ENCODE measurements at places on chromosomes 5 and 9. TPM values are rescaled to one million over a fixed set of nuclear protein-coding genes. Genes with fewer than 3 reads are reported as not detected.

The TMC1 gene
- not detected for total RNA-seq

The C1QTNF3 gene
- total RNA-seq = 3.6 TPM

The ACTBL2 gene
- not detected for total RNA-seq

The TAF11L11 gene
- total RNA-seq = not detected

The FBP2 gene
- 15.6 TPM for total RNA-seq

The BAAT gene
- 0.55 TPM for total RNA-seq

GRCh38 chr9:12884736-12885395 is 110.0 kb downstream of the LURAP1L start:
- no peak overlapping the region for H3K4me3 ChIP-seq
- no peaks in the 10 kb centered on the region for H3K36me3 ChIP-seq
- no peaks in the 10 kb centered on the region for H3K27me3 ChIP-seq

DNA sequence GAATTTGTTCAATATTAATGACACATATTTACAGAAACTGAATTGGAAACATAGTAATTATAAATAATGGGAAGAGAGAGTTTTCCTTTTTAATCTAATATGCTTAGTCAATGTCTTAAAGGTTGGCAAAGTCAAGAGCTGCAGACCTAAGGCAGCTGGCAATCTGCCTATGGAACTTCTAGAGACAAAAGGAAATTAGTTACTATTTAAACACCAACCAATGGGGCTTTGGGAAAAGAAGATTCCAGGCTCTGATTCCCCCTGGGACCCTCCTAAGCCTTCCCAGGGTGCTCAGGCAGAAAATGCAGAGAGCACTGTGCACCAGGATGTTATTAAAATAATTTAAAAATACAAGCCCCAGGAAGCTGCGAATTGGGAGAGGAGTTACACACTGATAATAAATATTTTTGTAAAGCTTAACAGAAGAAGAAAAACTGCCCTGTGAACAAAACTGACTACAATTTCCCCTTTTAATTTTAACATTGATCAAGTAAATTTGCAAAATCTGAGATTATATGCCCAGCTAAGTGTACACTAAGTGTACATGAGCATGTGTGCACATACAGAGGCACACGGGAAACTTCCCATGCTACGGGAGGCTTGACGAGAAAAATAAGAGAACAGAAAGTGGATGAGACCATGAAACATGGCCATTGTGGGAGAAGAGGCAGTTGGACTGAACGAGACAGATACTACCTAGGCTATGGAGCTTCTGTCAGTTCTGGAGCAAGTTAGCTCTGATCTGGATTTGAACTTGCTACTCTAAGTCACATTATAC is 77.4 kb upstream of the ADAMTS16 start:
- no peaks in the 10 kb centered on the region for H3K27me3 ChIP-seq
- peaks cover 5% of the 10 kb centered on the region for H3K4me1 ChIP-seq
- no peak for DNase-seq

DNA sequence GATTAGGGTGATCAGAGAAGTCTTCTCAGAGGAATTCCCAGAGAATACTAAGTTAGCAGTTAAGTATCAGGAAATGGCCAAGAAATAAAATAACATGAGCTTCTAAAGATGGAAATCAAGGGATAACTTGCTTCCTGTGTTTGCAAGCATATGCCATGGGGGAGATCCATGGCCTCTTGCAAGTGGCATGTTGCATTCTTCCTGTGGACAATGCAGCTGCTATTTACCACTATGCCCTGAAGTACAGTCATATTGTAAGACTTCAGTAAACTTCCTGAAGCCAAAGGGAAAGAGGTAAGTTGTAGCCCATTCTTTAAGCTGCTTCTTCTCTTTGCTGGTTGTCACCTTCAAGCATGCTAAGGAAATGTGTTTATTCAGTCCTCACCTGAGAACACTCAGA is 154.7 kb upstream of the RUSC2 start:
- H3K36me3 ChIP-seq = peaks cover 9% of the 10 kb centered on the region
- H3K27me3 ChIP-seq = no peaks in the 10 kb centered on the region
- no peak for DNase-seq
- no peak overlapping the region for H3K27ac ChIP-seq
- no peak overlapping the region for H3K4me3 ChIP-seq
- H3K4me1 ChIP-seq = no peaks in the 10 kb centered on the region

DNA sequence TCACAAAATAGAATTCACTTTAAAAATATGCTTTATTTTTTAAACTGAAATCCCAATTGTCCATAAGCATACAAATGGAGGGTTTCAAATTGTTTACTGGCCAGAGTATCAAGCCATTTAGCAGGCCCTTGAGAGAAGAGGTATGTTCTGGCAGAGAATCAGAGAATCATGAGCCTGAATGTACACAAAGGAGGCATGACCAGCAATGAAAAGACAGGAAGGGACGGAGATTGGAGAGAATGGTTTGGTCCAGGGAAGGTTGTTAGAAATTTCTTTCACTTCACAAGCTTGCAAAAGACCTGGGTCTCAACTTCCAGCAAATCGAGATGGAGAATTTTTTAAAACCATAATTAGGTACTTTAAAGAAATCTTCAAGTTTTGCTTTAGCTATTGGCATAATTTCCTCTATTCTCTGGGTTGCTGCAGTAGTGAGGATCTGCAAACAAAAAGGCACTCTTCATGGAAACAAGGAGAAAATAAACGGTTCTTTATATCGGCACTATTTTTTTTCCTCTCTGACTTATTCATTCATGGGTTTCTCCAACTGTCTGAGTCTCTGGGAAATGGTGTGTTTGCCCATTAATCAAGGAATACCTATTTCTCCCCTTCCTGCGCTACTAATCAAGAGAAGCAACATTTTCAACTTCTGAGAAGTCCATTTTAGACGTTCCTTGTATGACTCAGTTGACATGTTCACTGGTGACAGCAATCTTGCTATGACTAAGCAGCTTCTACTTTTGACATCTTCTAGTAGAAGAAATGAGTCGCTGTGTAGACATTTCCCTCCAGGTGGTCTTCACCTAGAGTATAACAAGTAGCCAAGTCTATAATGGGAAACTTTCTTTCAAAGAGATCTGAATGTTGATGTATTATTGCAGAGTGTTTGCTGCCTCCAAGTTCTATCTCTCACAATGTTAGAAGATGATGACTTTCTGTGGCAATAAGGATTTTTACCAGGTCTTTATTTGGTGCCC is 23.1 kb upstream of the ERCC6L2 start:
- no peak overlapping the region for H3K27ac ChIP-seq
- no peaks in the 10 kb centered on the region for H3K27me3 ChIP-seq
- no peak for DNase-seq
- H3K4me3 ChIP-seq = no peak overlapping the region
- no peaks in the 10 kb centered on the region for H3K36me3 ChIP-seq

GRCh38 chr5:160271836-160272235 is 40.5 kb downstream of the CCNJL start:
- no peak overlapping the region for H3K4me3 ChIP-seq
- H3K4me1 ChIP-seq = peaks cover 52% of the 10 kb centered on the region
- H3K36me3 ChIP-seq = no peaks in the 10 kb centered on the region
- no peak overlapping the region for H3K27ac ChIP-seq
- no peak for DNase-seq

- no peak for DNase-seq
- H3K36me3 ChIP-seq = no peaks in the 10 kb centered on the region
These were observed 10.4 kb downstream of the GMCL2 start for GRCh38 chr5:178176791-178177190.

DNA sequence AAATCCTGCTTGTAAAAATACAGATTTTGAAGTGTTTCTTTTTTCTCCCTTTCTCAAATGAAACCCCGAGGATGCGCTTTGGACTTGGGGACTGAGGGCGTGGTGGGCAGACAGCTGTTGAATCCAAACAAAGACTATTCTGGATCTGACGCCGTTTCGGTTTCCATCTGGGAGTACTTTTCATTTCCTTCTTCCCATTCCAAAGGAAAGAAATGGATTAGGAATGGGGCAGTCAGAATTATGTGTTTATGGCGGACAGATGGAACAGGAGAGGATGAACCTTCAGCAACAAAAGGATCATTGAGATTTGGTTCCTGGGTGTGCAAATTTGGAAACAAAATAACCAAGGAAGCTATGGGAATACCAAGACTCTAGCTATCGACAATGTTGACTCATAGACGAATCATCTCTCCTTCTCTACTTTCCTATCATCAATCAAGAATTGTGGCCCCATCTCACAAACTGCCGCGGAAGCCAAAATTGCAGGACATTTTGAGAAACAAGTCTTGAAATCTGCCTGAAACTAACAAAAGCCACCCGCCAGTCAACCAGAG is 300.6 kb downstream of the PARP8 start:
- no peaks in the 10 kb centered on the region for H3K27me3 ChIP-seq
- peaks cover 9% of the 10 kb centered on the region for H3K4me1 ChIP-seq
- H3K4me3 ChIP-seq = peak overlapping the region; percentile 52
- no peak for DNase-seq
- peak overlapping the region; percentile 69 for H3K27ac ChIP-seq
- no peaks in the 10 kb centered on the region for H3K36me3 ChIP-seq

DNA sequence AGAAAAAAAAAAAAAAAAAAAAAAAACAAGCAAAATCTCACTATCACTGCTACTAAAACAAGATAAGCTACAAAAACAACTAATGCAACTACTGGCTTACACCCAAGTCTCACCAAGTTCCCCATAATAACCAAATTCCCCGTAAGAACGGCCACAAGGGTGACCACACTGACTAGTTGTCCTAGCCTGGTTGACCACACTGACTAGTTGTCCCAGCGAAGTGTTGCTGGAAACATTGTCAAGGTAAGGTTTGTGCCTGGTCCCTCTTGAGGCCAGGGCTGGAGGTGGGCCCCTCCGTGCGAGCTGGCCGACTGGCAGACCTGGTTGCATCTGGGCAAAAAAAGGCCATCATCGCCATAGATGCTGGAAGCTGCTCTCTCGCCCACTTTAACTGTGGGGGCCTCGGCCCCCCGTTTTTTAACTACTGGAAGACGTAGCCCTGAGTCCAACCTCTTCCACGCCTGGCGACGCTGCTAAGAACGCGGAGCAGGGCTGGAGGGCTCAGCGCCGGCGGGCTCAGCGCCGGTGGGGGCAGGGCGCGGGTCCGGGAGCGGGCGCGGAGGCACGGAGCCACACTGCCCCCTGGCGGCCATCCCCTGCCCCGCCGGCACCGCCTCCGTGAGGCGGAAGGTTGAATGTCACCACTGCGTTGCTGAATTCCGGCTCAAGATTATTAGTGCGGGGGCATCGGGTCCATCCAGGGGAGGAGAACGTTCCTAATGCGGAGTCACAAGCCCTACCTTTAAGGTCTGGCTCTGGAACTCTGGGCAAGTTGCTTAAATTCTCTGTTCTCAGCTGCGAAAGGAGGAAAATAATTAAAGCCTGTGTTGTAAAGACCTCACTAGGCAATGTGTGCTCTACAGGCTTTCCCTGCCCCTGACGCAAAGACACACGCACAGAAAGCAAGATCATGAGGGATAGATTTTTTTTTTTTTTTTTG is 84.0 kb downstream of the HSD17B3 start:
- peaks cover 26% of the 10 kb centered on the region for H3K4me1 ChIP-seq
- H3K27ac ChIP-seq = peak overlapping the region; percentile 89
- H3K27me3 ChIP-seq = peaks cover 9% of the 10 kb centered on the region
- peak overlapping the region; percentile 36 for H3K4me3 ChIP-seq
- no peaks in the 10 kb centered on the region for H3K36me3 ChIP-seq

GRCh38 chr5:141783005-141783946 is 94.9 kb downstream of the PCDH1 start:
- no peaks in the 10 kb centered on the region for H3K36me3 ChIP-seq
- no peaks in the 10 kb centered on the region for H3K4me1 ChIP-seq
- H3K27ac ChIP-seq = no peak overlapping the region
- no peak overlapping the region for H3K4me3 ChIP-seq

DNA sequence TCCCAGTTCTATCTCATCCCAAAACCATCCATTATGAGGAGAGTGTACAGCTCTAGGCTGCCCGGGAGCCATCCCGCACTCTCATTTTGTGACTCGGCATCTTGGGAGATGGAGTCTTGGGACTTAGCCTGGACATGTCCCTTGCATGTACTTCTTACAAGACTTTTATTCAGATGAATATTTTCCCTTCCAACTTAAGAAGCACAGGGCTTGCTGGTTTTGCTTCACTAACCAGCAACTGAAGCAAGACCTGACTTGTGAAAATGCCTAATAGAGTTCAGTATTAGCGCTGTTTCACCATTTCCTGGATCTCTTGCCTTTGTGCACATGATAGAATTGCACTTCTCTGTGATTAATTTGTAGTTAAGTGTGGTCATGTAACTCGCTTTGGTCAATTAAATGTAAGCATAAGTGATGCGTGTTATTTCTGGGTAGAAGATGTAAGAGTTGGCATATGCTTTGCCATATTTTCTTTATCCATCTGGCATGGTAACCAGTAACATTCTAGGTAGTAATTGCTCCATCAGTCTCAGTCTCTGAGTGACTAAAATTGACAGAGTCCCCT is 55.8 kb downstream of the PDCD1LG2 start:
- H3K4me1 ChIP-seq = no peaks in the 10 kb centered on the region
- no peak overlapping the region for H3K4me3 ChIP-seq
- DNase-seq = no peak
- H3K27me3 ChIP-seq = no peaks in the 10 kb centered on the region

DNA sequence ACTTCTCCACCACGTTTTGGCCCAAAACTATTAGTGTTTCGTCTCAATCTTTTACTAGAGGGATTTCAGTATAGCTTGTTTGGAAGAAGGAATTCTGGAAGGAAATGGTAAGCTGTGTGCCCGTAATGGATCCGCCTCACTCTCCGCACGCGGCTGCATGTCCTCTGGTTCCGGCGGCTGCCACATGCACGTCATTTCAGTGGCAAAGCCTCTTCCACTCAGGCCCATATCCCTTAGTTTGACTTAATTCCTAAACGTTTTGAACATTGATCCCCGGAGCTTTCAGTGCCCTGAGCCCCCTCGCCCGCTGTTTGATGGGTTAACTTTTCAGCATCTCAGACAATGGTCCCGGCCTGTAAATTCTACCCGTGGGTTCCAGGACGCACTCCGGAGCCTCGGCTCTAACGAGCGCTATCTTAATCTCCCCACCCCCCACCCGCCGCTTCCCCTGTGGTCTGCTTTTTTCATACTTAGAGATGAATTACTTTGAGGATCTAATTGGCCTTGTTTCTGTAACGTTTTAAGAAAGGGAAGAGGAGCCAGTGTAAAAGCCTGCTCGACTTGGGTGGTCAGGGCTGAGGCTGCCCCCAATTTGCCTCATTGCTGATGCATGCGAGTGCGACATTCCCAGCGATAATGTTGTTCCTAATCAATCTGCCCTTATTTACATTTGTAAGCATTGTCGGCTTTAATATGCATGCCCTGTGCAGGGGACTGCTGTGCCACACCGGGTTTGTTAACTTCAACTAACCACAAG is 4.6 kb downstream of the PTCH1 start:
- DNase-seq = no peak
- peak overlapping the region; percentile 85 for H3K4me3 ChIP-seq
- H3K4me1 ChIP-seq = peaks cover 43% of the 10 kb centered on the region
- no peaks in the 10 kb centered on the region for H3K36me3 ChIP-seq
- H3K27ac ChIP-seq = peak overlapping the region; percentile 94

DNA sequence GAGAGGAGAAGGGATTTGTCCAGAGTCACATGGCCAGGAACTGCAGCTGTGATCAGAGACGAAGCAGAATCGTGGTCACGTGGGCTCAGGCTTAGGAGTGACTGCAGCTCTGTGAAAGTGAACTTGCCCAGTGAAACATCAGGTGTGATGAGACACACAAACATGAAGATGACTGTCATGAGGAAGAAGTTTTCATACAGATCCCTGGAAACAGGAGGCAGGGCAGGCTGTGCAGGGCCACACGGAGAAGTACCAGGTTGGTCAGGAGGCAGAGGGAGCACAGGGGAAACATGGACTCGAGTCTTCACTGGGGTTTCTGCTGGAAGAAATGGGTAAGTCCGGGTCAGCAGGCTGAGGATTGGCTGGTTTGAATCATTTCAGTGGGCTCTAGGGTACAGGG is 64.1 kb downstream of the BARX1 start:
- no peak overlapping the region for H3K4me3 ChIP-seq
- no peak for DNase-seq
- no peak overlapping the region for H3K27ac ChIP-seq
- H3K27me3 ChIP-seq = no peaks in the 10 kb centered on the region

- no peak overlapping the region for H3K27ac ChIP-seq
- no peaks in the 10 kb centered on the region for H3K27me3 ChIP-seq
- no peaks in the 10 kb centered on the region for H3K4me1 ChIP-seq
- no peak overlapping the region for H3K4me3 ChIP-seq
These were observed 9.5 kb downstream of the AQP3 start for GRCh38 chr9:33437898-33438297.

Data from stomach (tissue), 19 donors.